ENCODE measurements at places on chromosomes 5 and 9.

- no peak for DNase-seq
Observed at GRCh38 chr5:135139381-135140134, 105.5 kb upstream of the PITX1 start.

DNA sequence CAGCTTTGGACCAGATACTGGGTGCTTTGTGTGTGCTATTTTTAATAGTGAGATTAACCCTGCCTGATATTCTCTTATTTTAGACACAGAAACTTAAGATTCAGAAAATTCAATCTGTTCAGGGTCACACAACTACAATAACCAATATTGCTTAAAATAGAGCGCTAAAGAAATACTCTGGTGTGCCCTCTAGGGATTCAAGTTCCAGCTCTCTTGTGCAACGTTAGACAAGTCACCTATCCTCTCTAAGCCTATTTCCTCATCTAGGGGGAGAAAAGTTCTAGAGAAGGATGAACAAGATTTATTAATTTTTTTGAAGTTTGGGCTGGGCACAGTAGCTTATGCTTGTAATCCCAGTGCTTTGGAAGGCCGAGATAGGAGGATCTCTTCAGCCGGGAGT, 2.1 kb upstream of the SCAI start:
- DNase-seq: no peak

DNA sequence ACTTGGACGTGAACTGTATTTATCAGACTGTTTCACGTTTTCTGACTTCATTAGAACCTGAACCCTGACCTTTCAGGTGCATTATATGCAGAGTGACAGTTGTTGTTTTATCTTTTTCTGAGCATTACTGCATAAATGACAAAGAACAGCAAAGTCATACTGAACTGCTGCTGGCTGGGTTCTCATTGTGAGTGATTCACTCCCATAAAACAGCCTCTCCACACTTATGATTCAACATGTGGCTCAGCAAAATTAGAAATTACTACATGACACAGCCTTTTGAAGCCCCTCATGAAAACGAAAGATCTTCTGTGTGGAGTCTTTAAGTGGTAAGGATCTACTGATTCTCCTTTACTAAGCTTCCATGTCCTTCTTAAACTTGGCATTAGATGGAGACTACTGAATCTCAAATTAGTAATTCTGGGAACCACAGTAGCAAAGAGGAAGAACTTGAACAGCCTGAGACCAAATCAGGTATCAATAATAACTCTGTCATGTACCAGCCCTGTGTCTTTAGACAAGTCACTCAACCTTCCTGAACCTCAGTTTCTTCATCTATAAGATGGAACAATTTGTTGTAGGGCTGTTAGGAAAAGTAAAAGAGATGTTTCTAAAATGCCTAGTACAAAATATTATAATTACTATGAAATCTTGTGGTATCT, 172.3 kb upstream of the GNA14 start:
- DNase-seq: no peak

GRCh38 chr9:83655433-83655832, 32.5 kb downstream of the IDNK start:
- DNase-seq: no peak

DNA sequence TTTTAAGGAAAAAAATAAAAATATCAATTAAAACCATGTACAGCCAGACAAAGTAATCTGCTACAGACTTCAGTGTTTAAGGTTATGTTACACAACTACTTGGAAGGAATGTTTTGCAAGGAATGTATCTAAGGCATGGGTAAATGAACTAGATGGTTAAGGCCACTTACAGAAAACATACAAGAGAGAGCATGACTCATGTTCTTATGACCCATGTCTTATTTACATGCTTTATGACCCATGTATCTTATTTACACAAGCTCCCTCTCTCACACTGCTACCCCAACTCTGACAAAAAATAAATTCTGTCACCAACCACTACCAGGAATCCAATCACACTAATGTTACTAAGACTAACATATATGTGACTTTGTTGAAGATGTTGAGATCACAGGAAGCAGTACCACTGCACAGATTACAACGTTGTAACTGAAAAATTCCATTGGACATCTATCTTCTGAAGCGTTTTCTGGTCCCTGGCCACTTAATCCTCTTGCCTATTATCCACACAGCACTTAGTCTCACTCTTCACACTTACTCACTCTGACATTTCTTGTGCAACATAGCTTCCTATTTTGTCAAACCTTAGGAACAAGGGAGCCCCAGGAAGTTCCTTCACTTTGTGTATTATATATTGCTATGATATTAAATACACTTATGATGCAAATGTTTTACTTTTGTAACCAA, 1630.1 kb upstream of the C9orf72 start:
- no peak for DNase-seq

DNA sequence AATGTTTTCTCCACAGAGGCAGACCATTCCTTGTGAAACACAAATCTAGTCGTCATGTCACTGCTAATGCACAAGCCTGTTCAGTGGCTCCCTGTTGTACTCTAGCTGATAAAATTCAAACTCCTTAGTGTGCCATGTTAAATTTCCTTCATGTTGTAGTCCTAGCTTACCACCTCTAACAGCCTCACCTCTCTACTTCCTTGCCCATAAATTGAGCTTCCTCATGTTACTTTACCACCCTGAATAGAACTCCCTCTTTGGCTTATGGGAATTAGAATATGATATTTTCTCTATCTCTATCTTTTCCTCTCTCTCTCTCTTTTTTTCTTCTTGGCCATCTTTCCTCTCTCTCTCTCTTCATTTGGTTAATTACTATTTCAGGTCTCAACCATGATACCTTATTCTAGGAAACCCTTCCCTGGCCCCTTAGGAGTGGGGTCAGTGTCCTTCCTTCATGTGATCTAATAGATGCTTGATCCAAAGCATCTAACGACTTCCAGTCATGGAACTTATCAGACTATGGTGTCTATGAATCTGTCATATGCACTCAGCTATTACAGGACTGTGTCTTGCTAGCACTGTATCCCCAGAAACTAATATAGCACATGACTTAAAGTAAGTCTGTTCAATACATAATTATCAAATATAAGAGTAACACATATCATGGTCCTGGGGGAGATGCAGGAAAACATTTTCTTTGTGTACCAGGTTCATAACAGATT, 31.5 kb upstream of the ALDH1A1 start:
- no peak for DNase-seq

DNA sequence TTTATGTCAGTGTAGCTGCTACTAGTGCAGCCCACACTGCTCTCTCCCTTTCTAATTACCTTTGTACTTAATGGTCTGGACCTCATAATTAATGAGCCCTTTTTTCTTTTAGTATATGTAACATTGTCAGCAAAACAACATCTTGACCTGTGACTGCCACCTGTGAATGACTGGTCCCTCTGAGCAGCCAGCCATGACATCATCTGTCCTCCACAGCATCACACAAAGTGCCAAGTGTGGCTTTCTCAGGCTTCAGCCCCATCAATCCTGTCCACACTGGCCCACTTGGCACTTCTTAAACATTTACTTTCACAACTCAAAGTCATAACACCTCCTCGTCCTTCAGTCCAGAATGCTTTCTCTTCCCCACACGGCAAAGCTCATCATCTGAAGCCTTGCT, 104.7 kb downstream of the GPR21 start:
- no peak for DNase-seq

DNA sequence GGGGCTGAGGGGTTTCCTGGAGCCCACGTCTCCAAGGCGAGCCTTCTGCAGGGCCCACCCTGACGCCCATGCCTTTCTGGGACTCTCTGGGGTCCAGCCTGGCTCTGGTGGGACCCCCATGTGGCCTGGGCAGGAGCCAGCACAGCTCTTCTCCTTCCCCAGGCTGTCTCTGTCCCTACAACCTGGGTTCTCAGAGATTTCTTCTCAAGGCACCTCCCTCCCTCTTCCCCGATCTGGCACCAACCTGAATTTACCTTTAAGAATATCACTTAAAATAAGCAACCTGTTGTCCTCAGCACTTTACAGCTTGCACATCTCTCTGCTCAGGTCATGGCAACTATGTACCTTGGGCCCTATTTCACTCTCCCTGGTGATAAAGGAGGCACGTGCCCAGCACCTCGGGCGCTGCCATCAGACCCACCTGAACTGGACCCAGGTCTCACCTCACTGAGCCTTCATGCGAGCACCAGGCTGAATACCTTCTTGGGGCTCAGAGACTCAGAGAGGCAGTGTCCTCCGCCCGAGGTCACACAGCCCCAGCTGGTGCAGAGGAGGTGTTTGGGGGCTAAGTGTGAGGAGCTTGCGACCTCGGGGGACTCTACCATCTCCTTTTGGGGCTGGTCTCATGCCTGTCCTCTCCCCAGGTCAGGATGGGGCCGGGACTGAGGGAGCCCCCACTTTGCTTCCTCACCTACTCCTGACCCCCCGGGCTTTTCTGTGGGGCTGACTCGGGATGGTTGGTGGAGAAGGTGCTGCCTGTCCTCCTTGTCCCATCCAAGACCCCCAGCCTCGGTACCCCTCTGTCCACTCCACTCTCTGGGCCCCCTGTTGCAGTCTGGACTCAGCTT, 217.7 kb downstream of the C9orf50 start:
- peak; percentile 44 for DNase-seq

- no peak for DNase-seq
Observed at GRCh38 chr9:6197330-6197729, 18.3 kb upstream of the IL33 start.

DNA sequence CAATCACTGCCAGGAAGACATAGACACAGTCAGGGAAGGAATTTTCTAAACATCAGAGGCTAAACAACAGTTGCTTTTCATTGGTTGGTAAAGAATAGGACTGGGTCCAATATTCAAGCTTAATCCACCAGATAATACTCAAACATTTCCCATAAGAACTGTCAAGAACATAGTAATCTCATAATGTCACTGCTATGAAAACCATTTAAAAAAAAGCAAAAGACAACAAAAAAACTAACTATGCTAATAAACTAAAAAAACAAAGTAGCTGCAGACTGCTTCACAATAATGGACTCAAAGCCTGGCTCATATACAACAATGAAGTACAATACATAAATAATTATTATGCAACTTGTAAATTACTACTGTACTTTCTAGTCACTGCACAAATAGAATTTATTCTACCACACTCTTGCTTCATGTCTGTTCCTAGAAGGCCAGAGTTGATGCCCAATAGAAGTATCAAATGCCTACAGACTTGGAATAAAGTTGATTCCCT, 148.7 kb downstream of the MLLT3 start:
- no peak for DNase-seq

- peak; percentile 90 for DNase-seq
Observed at GRCh38 chr9:137319011-137319738, 17.1 kb upstream of the NRARP start.

DNA sequence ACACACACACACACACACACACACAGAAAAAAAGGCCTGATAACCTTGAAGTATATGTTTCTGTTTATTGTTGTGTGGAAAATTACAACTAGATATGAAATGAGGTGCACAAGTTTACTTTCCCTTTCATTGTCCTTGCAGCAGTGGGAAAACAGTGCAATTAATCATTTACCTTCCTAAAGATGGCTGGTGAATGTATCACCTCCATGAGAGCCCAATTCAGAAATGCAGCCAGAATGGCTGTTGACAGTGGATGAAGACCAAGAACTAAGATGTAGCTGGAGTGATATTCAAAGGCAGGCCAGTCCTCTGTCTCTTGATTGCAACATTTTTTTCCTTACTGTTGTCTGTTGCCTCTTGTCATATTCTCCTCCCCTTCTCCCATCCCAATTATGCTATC, 49.6 kb upstream of the EIF4EBP3 start:
- DNase-seq: no peak

- DNase-seq: no peak
Observed at GRCh38 chr9:90419221-90419851, 223.3 kb downstream of the DIRAS2 start.

DNA sequence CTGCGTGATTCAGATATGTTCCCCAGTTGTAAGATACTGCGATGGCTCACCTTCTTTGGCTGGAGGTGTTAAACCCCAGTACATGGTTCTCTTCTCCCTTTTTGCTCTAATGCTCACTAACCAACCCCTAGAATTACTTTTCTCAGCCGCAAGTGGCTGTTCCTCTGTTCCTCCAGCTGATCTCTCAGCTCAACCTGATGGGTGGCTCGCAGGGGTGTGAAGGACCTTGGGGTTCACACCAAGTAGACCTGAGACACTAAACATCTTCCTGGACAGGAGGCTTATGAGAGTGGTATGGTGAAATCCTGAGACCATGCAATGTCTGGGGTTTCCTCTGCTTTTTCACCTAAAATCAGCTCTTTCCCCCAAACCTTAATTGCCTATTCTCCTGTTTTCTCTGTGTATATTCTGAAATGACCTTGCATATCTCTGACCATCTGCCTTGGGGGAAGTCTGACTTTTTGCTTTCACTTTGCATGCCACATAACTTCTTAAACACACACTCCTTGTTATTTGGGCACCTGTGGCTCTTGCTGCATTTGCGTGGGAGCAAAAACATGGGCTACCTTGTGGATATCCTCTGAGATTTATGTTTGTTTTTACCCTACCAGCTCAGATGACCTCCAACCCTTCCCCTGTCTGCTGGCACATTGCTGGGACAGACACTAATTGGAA, 15.9 kb upstream of the IFNA14 start:
- DNase-seq: no peak

DNA sequence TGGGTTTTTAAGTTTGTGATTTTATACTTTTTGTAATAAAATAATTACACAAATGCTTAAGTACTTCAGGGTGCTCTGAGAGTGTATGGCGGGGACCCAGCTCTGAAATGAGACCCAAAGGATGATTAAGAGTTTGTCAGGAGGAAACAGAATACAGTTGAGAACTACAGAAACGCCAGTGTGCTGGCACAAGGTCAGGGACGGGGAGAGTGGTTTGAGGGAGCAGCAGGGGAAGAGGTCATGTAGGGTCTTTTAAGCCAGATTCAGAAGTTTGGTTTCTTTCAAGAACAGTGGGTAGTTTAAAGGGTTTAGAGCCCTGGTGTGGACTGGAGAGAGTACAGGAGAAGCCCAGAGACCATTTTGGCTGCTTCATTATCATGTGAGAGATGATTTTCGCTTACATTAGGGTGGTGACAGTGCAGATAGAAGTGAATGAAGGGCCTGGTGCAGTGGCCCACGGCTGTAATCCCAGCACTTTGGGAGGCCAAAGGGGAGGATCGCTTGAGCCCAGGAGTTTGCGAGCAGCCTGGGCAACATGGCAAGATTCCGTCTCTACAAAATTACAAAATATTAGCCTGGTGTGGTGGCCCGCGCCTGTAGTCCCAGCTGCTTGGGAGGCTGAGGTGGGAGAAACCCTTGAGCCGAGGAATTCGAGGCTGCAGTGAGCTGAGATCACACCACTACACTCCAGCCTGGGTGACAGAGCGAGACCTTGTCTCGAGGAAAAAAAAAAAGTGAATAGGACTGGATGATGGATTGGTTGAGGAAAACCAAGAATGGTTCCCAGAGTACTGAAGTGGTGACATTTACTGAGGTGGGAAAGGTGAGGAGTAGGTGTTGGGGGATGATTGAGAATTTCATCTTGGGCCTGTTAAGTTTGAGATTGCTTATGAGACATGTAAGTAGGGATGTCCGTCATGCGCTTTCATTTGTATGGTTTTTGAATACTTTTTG, 1.4 kb upstream of the ETF1 start:
- DNase-seq: no peak

GRCh38 chr9:136629879-136630661, 32.6 kb upstream of the EGFL7 start:
- DNase-seq: no peak

DNA sequence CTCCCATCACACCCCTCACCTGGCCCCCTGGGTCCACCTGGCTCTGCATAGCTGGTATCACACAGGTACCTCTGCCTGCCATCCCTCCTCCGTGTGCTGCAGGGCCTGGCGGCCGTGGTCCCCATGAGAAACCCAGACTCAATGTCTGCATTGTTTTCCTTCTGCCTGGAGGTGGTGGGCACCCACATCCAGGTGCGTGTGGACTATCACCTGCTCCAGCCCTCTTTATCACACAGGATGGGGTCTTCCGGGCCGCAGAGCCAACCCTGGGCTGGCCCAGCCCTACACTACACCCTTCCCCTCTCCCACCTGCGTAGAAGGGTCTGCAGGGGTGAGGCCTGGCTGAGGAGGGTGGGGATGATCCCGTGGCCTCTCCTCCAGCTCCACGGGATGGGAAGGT, 7.0 kb upstream of the FUT7 start:
- no peak for DNase-seq

Measured in right cardiac atrium (tissue), 5 donors.